ENCODE measurements at places on chromosomes 4 and X.

DNA sequence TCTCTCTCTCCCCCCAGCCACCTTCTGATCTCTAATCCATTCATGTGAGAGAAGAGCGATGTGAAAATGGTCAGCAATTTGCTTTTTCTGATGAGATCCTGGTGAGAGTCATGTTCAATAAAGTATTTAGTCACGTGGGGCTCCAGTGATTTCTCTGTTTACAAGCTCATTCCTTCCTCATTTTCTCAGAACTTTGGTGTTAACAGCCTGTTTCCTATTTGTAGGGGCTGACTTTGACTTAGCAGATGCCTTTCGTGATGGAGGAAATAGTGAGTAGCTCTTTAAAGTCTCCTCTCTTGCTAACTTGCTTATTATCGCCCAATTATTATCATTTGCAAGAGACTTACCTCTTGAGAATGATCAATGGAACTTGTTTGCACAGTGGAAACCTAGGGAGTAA lies 72.6 kb upstream of the CD99 start:
- DNase-seq = no peak

GRCh38 chrX:116009861-116010710 lies 160.5 kb upstream of the AGTR2 start:
- DNase-seq = no peak

GRCh38 chr4:133618963-133619362 lies 469.9 kb downstream of the PCDH10 start:
- DNase-seq = no peak

- DNase-seq = peak; percentile 17
Measured at GRCh38 chrX:136906921-136907510, 26.5 kb upstream of the RBMX start.

DNA sequence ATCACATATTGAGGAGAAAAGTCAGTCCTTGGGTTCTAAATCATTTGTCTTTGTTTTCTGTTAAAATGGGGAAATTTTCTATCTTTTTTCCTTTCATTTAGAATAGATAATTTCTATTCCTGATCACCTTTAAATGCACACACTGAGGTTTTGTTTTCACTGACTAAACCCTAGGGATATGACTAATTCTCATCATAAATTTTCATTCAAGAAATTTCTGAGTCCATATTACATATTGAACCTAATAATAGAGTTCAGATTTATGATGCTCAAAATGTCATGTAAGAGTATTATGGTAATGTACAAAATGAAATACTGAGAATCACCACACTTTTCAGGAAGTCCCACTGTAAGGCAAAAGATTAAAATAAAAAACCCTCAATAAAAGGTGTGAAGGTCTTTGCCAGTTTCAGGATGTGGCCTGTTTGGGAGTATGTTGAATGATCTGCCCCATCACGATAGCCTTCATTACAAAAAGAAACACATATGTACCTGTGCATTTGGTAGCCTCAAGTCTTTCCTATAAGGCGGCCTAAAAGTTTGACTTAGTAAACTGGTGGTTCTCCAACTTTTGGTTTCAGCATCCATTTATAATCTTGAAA lies 49.4 kb downstream of the LEF1 start:
- DNase-seq = no peak

GRCh38 chr4:10015140-10015753 lies 6.0 kb downstream of the SLC2A9 start:
- no peak for DNase-seq

DNA sequence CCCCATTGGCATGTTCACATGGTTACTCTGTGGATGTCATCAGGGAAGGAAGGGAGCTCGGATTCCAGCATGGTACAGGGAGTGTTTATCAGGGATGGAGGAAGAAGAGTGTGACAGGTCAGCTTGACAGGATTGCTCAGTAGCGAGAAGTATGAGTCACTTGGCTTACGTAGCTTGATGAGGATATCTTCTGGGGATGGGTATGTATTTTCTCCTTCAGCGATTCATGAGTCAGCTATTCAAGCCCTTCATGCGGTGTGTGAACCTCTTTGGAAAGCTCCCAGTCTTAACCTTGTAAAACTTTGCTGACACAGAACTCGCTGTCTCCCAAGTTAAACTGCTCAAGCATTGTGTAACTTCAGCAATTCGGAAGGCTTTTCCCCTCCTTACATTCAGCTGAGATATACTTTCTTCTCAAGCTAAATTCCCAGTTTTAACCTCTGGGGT lies 275.4 kb downstream of the ARHGAP10 start:
- no peak for DNase-seq

GRCh38 chr4:90753068-90753467 lies 625.9 kb downstream of the CCSER1 start:
- no peak for DNase-seq

GRCh38 chr4:106650701-106651100 lies 282.1 kb upstream of the GIMD1 start:
- DNase-seq = no peak

DNA sequence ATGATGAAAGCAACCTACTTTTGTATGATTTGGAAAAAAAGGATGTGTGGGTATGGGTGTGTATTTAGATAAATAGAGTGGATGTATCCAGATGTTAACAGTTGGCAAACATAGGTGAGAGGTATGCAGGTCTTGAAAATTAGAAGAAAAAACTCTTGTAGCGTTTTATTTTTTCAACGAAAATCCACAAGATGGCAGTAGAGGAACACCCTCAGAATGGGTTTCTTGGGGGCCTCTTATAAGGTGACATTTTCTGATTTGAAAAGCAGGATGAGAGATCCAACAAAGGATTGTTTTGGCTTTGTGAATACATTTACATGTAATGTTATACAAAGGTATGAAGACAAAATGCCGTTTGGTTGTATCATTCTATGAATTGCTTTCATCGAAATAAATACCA lies 68.3 kb downstream of the FMR1NB start:
- no peak for DNase-seq

DNA sequence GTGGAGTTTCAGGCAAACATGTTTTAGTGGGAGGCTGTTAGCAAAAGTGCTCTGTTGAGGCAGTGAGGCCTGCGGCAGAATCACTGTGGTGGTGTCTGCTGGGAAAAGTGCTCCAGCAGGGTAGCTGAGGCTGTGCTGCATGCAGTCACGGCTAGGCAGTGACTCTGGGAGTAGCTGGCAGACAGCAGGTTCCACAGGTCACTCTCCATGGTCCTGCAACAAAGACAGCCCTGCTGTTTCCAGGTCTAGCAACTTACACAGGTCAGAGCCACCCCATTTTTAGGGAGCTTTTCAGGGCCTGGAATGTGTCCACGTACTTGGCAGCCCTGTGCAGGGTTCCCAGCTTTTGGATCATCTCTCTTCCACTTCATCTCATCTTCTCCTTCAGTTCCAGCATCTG lies 184.3 kb downstream of the NAA11 start:
- DNase-seq = no peak

DNA sequence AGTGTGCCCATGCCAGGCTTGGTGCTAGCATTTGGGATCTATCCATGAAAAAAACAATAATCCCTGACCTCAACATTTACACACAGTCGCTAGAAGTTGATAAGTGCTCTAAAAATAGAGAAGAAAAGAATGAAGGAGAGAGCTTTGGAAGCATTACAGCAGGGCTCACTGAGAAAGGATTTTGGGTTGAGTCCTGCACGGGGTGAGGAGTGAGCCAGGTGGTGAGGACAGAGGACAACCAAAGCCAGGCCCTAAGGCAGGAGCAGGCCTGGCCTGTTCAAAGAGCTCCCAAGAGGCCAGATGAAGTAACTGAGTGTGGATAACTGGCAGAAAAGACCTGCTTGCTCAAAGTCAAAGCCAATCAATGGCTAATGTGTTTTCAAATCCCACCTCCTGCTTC lies 20.7 kb upstream of the PROM1 start:
- no peak for DNase-seq

GRCh38 chr4:10728016-10728415 lies 43.4 kb upstream of the CLNK start:
- DNase-seq = no peak

- no peak for DNase-seq
Measured at GRCh38 chr4:5389756-5390310, 318.5 kb downstream of the EVC2 start.

DNA sequence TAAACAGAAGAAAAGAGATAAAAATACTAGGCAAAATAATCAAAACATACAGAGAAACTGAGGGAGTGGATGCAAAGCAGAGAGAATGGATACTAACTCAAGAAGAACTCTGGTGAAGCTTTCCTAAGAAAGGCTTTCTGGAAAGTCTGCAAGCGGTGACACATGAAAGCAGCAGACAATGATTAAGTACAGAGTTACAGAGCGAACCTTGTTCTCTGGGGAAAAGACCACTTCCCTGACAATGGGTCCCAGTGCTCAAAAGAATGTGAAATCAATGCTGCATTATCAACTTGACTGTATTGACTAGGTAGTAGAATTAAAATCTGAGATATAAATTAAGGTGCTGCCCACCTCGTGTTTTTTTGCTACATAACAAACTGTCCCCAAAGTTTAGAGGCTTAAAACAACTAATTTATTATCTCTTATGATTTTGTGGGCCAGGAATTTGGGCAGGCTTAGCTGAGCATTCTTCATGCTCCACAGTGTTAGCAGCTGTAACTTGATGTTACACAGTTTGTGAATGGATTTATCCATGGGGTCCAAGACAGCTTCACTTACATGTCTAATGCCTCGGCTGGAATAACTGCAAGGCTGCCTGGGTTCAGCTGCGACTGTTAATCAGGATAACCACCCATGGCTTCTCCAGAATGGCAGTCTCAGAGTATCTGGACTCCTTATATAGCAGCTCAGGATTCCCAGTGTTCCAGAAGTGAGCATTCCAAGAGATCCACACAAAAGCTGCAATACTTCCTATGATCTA lies 106.9 kb upstream of the INPP4B start:
- no peak for DNase-seq

DNA sequence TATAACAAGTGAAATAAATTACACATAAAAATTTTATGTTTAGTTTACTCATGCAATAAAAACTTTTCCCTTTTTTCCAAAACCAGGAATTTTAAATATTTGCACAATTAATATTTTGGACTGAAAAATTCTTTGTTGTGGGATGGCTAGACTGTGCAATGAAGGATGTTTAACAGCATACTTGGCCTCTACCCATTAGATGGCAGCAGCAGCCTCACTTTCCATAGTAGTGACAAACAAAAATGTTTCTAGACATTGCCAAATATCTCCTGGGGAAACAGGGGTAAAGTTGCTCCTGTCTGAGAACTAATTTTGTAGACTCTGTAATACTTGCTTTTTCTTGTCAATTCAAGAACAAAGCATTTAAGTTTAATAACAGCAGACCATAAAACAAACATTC lies 49.8 kb downstream of the SCLT1 start:
- no peak for DNase-seq

GRCh38 chrX:16524316-16524715 lies 125.6 kb upstream of the S100G start:
- no peak for DNase-seq

DNA sequence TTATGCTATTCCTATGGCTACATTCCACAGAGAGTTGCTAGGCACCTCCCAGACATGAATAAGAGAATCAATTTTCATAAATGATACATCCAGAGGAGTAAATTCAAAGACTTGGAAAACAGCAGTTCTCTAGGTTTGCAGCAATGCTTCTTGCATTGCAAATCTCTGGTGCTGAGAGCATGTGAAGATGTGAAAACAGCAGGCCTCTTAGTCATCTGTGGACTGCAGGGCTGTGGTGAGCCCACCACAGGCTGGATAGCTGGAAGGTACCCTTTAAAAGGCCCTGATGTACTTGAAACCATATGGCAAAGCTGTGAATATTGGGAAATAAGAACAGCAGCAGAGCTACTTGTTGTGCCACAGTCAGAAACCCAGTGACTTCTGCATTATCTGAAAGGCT lies 2135.9 kb downstream of the ARAP2 start:
- DNase-seq = no peak

DNA sequence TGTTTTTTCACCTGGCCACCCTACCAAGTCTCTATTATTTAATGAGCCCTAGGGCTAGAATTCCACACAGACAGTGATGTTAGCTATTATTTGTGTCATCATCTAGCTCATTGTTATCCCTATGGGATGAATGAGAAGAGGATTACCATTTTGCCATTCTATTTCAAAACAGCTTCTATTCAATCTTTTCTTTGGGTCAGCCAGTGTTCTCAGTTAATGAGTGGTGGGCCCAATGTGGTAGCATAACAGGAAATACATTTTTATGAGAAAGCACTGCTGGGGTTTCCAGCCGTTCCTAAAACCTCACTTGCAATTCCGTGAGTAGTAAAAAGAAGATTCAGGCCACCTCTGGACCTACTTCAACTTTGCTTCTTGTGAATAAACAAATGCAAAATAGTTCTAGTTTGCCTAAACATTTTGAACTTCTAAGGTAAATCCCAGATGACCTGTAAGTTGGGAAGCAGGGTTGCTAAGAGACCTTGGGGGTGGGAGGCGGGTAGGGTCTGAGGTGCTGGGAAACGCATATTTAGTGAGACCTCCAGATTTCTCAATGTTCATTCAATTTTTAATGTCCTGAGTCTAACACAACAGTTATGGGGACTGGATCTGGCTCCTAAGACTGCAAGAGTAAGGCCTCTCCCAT lies 24.8 kb upstream of the CYP2U1 start:
- no peak for DNase-seq

GRCh38 chrX:45360571-45360970 lies 159.9 kb upstream of the DIPK2B start:
- no peak for DNase-seq

DNA sequence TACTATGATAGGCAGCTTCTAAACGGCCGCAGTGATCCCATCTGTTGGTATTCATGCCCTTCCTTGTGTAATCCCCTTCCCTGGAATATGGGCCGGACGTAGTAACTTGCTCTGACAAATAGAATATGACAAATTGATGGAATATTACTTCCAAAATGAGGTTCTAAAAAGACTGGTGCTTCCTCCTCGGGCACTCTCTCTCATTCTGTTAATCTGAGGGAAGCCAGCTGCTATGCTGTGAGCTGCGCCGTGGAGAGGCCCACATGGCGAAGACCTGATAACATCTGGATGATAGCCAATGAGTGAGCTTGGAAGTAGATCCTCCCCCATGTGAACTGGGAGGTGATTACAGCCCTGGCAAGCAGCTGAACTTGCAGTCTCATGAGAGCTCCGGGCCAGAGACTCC lies 27.2 kb upstream of the SLC25A4 start:
- DNase-seq = no peak

GRCh38 chrX:73847991-73848390 lies 285.0 kb downstream of the CHIC1 start:
- no peak for DNase-seq

GRCh38 chr4:152307669-152308068 lies 228.2 kb downstream of the FBXW7 start:
- DNase-seq = peak; percentile 72

- no peak for DNase-seq
Measured at GRCh38 chr4:21976166-21976565, 27.6 kb upstream of the KCNIP4 start.

DNA sequence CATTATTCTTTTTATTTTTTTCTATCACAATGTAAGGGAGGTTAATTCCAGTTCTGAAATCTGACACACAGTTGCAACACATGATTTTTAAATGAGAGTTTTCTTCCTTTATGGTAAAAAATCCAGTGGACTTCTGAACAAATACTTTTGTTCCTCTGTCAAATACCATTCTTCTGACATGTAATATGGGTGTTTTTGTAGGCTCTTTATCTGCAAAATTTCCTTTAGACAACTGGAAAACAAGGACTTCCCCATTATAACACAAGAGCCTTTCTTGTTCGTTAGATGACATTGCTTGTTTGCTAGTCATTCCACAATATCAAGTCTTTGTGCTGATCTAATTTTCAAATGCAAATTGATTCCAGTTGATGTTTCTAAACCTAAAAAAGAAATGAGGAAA lies 7.7 kb downstream of the FANCB start:
- no peak for DNase-seq

GRCh38 chrX:40104630-40104984 lies 6.8 kb upstream of the BCOR start:
- DNase-seq = no peak

GRCh38 chr4:174198828-174199227 lies 84.6 kb downstream of the FBXO8 start:
- no peak for DNase-seq
